H1 (cell line): ENCODE measurements at places on chromosomes 6 and 20. TPM values are rescaled to one million over a fixed set of nuclear protein-coding genes. Genes with fewer than 3 reads are reported as not detected.

DNA sequence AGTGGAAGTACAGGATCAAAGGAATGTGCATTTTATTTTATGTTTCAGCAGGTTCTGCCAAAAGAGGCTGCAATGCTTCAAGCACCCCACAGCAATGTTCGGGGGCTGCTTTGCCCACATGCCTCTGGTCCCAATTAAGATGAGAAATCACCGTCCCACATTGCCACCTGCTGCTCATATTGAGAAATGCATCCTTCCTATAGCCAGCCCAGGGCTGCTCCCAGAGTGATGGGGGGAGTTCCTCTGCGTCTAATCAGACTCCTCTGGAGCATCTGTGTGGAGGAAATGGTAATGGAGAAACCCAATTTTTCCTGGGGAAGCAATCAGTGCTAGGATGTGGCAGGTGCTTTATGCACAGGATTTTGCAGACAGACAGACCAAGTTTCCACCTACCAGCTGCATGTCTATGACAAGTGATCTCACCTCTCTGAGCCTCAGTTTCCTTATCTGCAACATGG is 33.7 kb downstream of the PTGIS start:
- H3K27me3 ChIP-seq, result no peaks in the 10 kb centered on the region
- no peaks in the 10 kb centered on the region for H3K4me1 ChIP-seq
- DNase-seq, result peak; percentile 85
- H3K36me3 ChIP-seq, result peaks cover 10% of the 10 kb centered on the region; the same call in 1 of the 2 replicates

DNA sequence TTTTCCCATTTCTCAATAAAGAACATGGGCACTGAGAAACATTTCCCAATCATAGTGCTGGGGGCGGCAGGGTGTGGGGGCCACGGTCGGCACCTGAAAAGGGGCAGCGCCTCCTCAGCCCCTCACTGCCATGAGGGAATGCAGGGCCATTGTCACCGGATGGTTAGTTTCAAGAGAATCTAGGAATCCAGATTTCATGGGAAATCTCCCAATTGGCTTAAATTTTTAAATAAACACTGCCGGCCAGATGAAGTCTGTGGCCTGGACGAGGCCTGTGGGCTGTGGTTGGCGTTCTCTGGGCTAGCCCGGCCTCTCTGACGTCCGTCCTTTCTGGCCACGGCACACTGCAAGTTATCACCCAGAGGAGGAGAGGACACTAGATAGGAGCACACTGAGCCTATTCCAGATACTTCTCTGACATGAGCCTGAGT is 25.6 kb downstream of the MANBAL start:
- no peaks in the 10 kb centered on the region for H3K27me3 ChIP-seq
- H3K27ac ChIP-seq, result no peak overlapping the region
- H3K36me3 ChIP-seq, result peaks cover 2% of the 10 kb centered on the region; the same call in 1 of the 2 replicates
- no peak for DNase-seq

DNA sequence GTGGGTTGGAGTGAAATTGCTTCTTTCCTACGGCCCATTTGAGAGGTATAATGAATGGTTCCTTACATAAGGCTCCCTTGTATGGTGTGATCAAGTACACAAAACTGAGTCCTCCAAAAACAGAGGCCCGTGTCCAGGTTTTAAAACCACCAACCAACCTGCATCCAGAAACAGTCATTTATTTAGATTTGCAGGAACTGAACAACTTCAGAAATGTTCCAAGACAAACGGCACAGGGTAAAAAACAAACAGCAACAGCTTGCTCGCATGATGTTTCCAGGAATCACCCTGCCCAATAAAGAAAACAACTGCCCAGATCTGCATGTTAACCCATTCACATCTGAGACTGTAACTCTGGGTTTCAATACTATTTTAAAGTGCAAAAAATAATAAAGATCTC is 40.2 kb upstream of the TRAM2 start:
- no peak overlapping the region for H3K4me3 ChIP-seq
- H3K27ac ChIP-seq, result no peak overlapping the region
- no peaks in the 10 kb centered on the region for H3K4me1 ChIP-seq

DNA sequence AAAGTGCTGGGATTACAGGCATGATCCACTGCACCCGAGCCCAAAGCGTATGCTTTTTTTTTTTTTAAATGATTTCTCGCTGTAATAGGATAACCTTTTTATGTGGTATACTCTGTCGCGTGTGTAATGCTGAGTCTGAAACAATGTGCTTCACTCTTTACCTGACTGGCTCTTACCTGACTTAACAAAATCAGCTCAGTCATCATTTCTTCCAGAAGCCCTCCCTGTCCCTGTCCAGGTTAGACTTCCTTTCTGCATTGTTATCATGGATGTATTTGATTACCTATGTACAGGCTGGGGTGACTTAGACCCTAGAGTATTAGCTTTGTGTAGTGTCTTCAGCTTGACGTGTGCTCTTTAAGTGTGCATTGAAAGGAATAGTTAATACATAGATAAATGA is 67.1 kb downstream of the NCOA7 start:
- DNase-seq, result no peak
- no peaks in the 10 kb centered on the region for H3K27me3 ChIP-seq
- no peaks in the 10 kb centered on the region for H3K36me3 ChIP-seq

DNA sequence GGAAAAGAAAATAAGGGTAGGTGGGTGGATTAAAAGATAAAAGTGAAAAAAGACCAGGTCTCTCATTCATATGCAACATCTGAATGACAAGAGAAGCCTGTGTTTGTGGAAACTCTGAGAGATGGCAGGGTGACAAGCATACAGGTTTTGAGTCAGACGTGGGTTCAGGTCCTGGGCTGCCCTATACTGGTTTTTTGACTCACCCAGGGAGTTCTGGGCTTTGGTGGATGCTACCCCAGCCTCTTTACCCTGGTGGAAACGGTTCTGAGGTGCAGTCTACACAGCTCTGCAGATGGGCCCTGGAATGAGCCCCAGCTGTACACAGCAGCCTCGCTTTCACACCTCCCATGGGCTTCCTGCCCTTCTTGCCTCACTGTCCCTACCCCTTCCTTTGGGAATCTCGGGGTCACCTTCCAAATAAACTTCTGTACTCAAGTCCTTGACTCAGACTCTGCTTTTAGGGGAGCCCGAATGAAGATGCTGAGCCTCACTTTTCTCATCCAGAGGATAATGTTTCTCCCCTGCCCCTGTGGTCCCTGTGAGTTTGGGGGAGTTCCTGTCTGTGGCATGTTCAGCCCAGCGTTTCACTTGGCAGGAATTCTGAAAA is 77.7 kb upstream of the CLDN20 start:
- no peaks in the 10 kb centered on the region for H3K27me3 ChIP-seq
- DNase-seq, result no peak
- 0 out of 2 replicates have a peak overlapping the region, but pooled peaks have one; percentile 3 for H3K27ac ChIP-seq

DNA sequence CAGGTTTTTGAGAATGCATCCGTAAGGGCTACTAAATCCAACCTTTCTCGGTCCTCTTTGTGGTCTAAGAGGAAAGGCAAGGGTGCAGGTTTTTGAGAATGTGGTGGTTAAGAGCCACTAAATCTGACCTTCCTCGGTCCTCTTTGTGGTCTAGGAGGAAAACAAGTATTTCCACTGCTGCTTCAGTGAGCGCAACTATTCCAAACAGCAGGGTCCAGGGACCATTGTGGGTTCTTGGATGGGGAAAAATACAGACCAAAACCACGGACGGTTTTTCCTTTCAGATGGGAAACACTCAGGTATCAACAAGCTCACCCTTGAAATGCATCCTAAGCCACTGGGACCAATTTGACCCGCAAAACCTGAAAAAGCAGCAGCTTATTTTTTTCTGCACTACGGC is 21.9 kb downstream of the BTBD9 start:
- no peak overlapping the region for H3K27ac ChIP-seq
- no peak for DNase-seq
- no peaks in the 10 kb centered on the region for H3K27me3 ChIP-seq
- no peaks in the 10 kb centered on the region for H3K36me3 ChIP-seq
- H3K4me1 ChIP-seq, result no peaks in the 10 kb centered on the region; the same call in 1 of the 2 replicates

DNA sequence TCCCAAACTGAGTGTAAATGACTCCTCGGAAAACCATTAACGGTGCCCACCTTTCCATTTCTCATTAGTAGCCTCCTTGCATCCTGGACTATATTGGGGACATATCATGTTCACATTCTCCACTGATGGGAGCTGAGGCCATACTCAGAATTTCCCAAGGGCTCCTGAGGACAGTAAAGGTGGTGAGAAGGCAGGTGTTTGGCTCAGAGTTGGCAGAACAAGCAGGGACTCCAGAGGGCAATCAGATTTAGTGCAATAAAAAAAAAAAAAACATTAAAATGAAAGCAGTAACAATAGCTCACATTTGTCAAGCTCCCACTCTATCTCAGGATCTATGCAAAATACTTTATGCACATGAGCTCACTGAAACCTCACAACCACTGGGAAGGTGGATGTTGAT is 401.4 kb downstream of the MAFB start:
- H3K4me1 ChIP-seq, result no peaks in the 10 kb centered on the region; the same call in 1 of the 2 replicates
- H3K4me3 ChIP-seq, result no peak overlapping the region
- no peak for DNase-seq
- no peak overlapping the region for H3K27ac ChIP-seq
- no peaks in the 10 kb centered on the region for H3K36me3 ChIP-seq

GRCh38 chr20:59580991-59581401 is 23.3 kb upstream of the PHACTR3 start:
- DNase-seq, result no peak
- H3K36me3 ChIP-seq, result no peaks in the 10 kb centered on the region
- H3K4me3 ChIP-seq, result no peak overlapping the region
- peaks cover 37% of the 10 kb centered on the region for H3K27me3 ChIP-seq
- H3K27ac ChIP-seq, result no peak overlapping the region

DNA sequence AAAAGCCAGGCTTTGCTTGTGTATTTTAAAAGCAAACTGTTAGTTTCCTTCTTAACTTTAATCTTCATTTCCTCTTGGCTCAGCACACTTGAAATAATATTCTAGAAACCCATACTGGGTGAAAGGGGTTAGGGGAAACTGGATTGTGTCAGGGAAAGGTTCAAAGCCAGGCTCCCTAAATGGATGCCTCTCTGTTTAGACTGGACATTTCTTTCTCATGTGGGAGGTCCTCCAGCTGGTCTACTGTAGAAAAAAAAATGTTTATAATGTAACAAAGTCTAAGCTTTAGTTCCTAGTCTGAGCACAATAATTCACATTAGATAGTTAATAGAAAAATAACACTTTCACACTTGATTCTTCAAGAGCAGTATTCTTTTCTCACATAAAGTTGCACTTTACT is 89.0 kb upstream of the AKIRIN2 start:
- no peak overlapping the region for H3K4me3 ChIP-seq
- H3K4me1 ChIP-seq, result peaks cover 18% of the 10 kb centered on the region
- no peaks in the 10 kb centered on the region for H3K27me3 ChIP-seq
- DNase-seq, result no peak

DNA sequence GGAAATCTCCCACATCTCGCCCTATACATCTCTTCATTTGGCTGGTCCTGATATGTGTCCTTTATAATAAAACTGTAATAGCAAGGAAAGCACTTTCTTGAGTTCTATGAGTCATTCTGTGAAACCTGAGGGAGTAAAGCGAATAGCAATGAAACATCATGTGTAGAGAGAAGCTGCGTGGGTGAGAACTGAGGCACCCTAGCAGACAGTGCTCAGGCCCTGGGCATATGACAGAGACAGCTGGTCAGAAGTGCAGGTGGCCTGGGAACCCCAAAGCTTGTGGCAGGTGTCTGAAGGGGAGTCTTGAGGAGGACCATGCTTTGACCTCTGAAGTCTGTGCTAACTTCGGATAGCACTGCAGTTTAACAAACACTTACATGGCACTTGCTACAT is 1.3 kb upstream of the BLOC1S5 start:
- no peaks in the 10 kb centered on the region for H3K27me3 ChIP-seq
- no peak overlapping the region for H3K27ac ChIP-seq
- no peaks in the 10 kb centered on the region; the same call in 1 of the 2 replicates for H3K4me1 ChIP-seq
- DNase-seq, result no peak

DNA sequence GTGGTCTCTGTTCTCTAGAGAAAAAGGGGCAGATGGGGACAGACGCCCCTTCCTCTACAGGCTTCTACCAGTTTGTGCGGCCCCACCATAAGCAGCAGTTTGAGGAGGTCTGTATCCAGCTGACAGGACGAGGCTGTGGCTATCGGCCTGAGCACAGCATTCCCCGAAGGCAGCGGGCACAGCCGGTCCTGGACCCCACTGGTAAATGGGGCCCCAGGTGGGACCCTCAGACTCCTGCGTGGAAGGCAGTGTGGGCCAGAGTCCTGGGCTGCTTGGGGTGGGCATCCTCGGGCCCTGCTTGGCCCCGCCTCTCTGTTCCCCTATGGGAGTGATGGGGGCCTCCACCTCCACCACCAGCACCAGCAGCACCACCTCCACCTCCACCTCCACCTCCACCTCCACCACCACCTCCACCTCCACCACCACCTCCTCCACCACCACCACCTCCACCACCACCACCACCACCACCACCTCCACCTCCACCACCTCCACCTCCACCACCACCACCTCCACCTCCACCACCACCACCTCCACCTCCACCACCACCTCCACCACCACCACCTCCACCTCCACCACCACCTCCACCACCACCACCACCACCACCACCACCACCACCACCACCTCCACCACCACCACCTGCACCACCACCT is 3.2 kb upstream of the TNFRSF6B start:
- H3K4me3 ChIP-seq, result no peak overlapping the region
- DNase-seq, result no peak
- peaks cover 3% of the 10 kb centered on the region; the same call in 1 of the 2 replicates for H3K36me3 ChIP-seq
- peaks cover 8% of the 10 kb centered on the region; the same call in 1 of the 2 replicates for H3K4me1 ChIP-seq
- no peaks in the 10 kb centered on the region for H3K27me3 ChIP-seq

DNA sequence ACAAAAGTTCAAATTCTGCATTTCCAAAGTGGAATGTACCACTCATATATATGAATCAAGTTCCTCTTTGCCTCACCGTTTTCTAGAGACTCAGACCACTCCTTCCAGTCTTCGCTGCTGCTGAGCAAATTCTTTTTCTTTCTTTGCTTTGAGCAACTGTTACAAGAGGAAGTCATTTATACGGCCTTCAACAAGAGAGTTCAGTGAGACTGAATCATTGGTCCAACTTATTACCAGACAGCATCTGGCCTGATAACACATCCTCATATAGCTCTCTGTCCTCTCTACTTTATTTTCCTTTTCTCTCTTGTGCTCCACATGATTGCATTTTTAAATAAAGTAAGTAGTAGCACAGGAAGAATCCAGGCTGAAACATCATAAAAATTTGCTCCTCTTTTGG is 652.7 kb downstream of the PHF3 start:
- no peak overlapping the region for H3K4me3 ChIP-seq
- no peak for DNase-seq
- H3K4me1 ChIP-seq, result no peaks in the 10 kb centered on the region
- no peak overlapping the region for H3K27ac ChIP-seq
- H3K27me3 ChIP-seq, result no peaks in the 10 kb centered on the region

- no peaks in the 10 kb centered on the region for H3K27me3 ChIP-seq
- peaks cover 22% of the 10 kb centered on the region; the same call in 1 of the 2 replicates for H3K36me3 ChIP-seq
- no peak overlapping the region for H3K4me3 ChIP-seq
- DNase-seq, result no peak
These were observed 181.2 kb upstream of the SHLD1 start for GRCh38 chr20:5569021-5569420.

- H3K27me3 ChIP-seq, result no peaks in the 10 kb centered on the region
- no peak for DNase-seq
- H3K4me3 ChIP-seq, result no peak overlapping the region
- no peak overlapping the region for H3K27ac ChIP-seq
- no peaks in the 10 kb centered on the region for H3K36me3 ChIP-seq
These were observed 366.4 kb downstream of the PAX1 start for GRCh38 chr20:22071841-22072240.

- H3K36me3 ChIP-seq, result no peaks in the 10 kb centered on the region
- DNase-seq, result no peak
- no peaks in the 10 kb centered on the region for H3K27me3 ChIP-seq
- H3K27ac ChIP-seq, result no peak overlapping the region
- H3K4me3 ChIP-seq, result no peak overlapping the region
- H3K4me1 ChIP-seq, result no peaks in the 10 kb centered on the region
These were observed 43.9 kb upstream of the CD93 start for GRCh38 chr20:23129891-23130621.

OR2J2 gene
- not detected in 2 replicates for total RNA-seq

PLG gene
- not detected in 2 replicates for total RNA-seq

CDH26 gene
- 1.7 and 2.3 TPM in 2 replicates for total RNA-seq

FOXP4 gene
- total RNA-seq, result 13.3 and 14.7 TPM in 2 replicates

POM121L2 gene
- total RNA-seq, result 0.09 and 0.17 TPM in 2 replicates

GPR6 gene
- 0.27 and 0.37 TPM in 2 replicates for total RNA-seq

SOX18 gene
- total RNA-seq, result 0.23 TPM in 1 of 2 replicates, not detected in the other

LPIN3 gene
- 3.1 and 3.7 TPM in 2 replicates for total RNA-seq

COL9A3 gene
- total RNA-seq, result 76.0 and 80.1 TPM in 2 replicates
